Hematopoietic multipotent progenitor cell treated with erythropoietin and hydrocortisone succinate and interleukin-3 and kit ligand, for 8 days (in vitro differentiated cells): ENCODE measurements at places on chromosomes 5 and 9.

DNA sequence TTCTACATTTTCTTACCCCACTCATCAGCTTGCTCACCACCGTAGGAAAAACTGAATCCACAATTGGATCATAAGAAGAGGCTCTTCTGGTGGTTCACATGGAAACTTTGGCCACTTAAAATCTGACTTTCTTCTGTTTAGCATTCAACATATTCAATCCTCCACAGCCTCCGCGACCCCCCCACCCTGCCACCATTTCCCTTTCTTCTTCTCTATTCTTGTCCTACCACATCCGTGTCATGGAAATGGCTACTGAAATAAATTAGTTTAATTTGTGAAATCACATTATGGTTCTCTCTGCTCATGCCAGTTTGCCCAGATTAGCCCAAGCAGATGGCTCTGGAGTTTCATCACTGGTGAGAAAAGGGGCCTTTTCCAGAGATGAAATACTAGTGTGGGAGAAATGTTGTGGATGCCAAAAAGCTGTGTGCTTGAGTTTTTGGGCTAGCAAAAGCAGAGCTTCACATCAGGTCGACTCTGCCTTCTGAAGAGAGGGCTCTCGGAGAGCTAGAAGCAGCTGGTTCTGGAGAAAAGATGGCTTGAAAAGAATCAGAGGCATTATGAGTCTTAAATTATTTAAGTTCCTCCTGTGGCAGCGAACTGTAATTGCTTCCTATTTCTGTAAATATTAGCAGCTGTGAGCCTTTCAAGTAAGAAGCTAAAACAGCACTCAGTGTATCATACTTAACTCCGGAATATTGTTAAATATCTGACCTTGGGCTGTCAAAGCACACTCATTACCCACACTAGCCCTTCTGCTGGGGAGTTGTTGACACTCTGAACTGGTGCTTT lies 107.1 kb downstream of the MAT2B start:
- no peak for DNase-seq

- no peak for DNase-seq
Observed at GRCh38 chr9:87973730-87974292, 522 bp downstream of the CDK20 start.

DNA sequence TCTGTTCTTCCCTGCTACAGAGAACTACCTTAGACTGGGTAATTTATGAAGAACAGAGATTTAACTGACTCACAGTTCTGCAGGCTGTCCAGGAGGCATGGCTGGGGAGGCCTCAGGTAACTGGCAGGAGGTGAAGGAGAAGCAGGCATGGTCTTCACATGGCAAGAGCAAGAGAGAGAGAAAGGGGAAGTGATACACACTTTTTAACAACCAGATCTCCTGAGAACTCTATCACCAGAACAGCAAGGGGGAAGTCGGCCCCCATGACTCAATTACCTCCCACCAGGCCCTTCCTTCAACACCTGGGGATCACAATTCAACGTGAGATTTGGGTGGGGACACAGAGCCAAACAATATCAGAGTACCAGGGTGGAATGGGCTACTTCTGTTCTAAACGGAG lies 766.8 kb downstream of the TLE1 start:
- DNase-seq = no peak

DNA sequence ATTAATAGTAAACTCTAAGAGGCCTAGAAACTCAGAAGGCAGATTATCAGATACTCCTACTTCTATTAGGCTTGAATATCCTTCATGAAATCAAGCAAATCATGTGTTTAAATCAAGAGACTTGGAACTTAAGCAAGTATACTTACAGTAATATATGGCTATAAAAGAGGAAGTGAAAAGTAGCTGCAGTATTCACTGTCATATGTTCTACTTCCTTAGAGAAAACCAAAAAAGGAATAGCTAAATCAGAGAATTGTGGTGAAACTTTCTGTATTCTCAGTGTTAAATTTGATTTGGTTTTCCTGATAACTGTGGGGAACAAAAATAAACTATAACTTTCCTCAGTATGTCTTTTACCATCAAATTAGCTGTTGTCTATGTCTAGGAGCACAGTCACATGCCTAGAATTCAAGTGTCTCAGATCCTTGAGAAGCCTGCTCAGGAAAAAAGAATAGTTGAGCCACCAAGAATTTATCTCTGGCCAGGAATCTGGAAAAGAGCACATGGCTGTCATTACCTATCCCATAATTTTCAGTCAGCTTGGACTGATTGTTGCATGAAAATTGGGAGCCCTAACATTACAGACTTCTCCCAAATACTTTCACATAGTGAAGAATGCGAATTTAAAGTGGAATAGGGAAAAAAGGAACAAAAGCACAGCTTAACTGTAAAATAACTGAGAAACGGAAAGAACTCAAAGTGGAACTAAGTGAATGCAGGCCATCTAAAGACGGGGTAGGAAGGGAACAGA lies 1.7 kb downstream of the FKBP15 start:
- no peak for DNase-seq

DNA sequence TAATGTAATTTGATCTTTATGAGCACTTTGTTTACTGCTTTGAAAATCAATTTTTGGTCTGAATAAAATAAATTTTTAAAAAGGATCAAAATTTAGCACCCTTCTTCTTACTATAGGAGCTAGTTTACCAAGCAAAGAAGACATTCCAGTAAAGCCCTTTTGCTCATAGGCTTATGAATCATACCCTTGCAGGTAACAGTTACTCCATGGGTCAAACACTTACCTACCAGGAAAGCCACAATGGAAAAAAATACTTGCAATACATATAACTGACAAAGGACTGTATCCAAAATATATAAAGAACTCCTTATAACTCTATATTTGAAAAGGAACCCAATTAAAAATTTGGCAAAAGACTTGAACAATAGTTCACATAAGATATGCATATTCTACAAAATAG lies 66.6 kb downstream of the SHOC1 start:
- no peak for DNase-seq

DNA sequence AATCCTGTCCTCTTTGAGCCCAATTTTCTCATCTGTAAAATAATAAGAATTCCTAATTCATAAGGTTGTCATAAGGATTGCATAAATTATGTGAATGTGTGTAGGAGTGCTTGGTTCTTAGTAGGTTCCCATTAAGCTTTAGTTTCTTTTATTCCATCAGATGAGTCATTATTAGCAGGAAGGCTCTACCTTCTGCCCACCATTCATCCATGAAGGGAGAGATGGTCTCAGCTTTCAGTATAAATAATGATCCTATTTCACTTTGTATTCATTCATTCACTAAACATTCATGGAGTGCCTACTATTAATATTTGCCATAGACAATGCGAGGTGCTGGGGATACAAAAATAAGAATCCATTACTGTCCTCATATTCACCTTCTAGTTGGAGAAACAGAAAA lies 3.0 kb downstream of the CMYA5 start:
- DNase-seq = no peak

DNA sequence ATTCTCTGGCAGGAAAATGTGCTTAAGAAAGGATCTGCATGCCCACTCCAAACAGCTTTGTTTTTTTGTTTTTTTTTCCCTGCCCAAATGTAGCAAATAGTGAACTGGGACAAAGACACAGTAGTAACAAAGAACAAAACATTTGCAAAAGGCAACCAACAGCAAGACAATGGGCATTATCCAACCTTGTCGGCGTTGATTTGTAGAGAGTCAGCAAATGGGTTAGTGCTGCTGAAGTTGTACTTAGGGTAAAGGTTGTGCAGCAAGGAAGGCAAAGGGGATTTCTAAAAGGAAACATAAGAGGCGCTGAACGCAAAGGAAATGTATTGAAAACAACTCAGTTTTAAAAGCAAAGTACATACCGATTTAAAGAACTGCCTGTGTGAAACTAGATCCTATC lies 136.2 kb downstream of the MPDZ start:
- no peak for DNase-seq

- DNase-seq = no peak
Observed at GRCh38 chr9:133125941-133126696, 5.1 kb upstream of the RALGDS start.

DNA sequence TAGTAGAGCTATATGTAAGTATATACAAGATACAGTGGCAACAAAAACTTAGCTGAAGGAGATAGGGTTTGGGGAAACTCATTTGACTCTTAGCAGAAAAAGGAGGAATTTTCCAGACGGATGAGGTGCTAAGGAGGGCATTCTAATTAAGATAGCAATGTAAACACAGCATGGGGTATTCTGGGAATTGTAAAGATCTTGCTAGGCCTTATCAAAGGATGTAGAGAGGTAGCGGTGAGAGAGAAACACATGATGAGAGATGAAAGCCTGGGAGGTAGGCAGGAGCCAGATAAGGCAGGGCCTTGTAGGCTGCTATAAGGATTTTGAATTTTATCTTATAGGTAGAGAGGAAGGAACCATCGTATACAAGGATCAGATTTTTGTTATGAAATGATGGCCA lies 106.6 kb upstream of the KCNN2 start:
- DNase-seq = no peak

- DNase-seq = peak; percentile 61
Observed at GRCh38 chr9:78030553-78031443, 813 bp downstream of the GNAQ start.

- no peak for DNase-seq
Observed at GRCh38 chr9:115650768-115651167, 502.8 kb upstream of the PAPPA start.

- no peak for DNase-seq
Observed at GRCh38 chr5:110512266-110512665, 214.2 kb downstream of the TMEM232 start.

- no peak for DNase-seq
Observed at GRCh38 chr5:176721509-176721908, 74.2 kb downstream of the TSPAN17 start.

- no peak for DNase-seq
Observed at GRCh38 chr9:108254236-108254635, 601.5 kb downstream of the ACTL7B start.

DNA sequence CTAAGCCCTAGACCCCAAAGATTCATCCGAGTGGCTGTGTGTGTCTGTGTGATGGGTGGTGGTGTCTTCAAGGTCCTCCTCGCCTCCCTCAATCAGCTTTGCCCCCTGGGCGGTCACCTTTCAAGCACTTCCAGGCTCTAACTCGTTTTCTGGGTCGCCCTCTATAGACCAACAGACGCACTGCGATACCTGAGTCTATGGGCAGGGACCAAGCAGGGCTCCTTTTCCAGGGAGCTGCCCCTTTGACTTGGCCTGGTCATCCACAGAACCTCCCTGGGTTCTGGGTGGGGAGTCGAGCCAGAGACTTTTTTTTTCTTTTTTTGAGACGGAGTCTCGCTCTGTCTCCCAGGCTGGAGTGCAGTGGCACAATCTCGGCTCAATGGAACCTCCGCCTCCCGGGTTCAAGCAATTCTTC lies 1.1 kb downstream of the SLC27A4 start:
- peak; percentile 84 for DNase-seq

- DNase-seq = no peak
Observed at GRCh38 chr9:37692622-37693221, 42.0 kb downstream of the FRMPD1 start.

DNA sequence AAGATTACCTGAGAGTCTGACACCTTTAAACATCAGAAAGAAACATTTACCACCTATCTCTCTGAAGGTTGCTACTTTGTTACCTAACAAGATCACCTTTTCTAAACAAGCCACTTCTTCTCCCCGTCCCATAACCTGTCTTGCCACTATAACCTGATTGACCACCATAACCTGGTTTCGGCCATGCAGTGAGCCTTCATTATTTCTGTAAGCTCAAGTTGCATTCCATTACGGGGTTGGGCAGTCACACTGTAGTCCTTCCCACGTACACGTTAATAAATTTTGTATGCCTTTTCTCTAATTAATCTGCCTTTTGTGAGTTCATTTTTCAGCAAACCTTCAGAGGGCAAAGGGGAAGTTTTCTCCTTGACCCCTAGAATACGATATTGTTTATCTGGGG lies 28.0 kb upstream of the CCNG1 start:
- no peak for DNase-seq

DNA sequence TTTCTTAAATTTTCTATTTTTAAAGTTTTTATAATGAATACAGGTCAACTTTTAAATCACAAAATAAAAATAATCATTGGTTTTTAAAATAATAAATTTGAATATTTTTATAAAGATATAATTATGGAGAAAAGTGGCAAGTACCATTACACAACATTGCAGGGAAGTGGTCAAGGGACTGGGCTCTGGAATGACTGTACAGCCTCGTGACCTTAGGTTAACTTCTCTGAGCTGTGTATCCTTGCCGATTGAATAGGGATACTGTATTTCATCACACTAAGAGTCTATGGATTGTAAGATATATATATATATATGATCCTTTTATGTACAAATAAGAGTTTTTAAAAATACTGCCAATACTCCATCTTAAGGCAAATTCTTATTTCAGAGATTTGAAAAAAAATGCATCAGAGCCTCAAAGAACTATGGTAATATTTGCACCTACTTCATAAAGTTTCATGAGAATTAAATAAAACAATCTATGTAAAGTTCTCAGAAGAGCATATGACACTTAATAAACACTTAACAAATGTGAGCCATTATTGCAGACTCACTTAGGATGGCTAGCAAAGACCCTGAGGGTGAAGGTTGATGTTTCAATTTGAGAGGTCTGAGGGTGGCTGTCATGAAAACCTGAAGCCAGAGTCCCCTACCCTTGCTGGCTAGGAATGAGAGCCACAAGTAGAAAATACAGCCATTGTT lies 136.5 kb downstream of the CCDC192 start:
- no peak for DNase-seq

DNA sequence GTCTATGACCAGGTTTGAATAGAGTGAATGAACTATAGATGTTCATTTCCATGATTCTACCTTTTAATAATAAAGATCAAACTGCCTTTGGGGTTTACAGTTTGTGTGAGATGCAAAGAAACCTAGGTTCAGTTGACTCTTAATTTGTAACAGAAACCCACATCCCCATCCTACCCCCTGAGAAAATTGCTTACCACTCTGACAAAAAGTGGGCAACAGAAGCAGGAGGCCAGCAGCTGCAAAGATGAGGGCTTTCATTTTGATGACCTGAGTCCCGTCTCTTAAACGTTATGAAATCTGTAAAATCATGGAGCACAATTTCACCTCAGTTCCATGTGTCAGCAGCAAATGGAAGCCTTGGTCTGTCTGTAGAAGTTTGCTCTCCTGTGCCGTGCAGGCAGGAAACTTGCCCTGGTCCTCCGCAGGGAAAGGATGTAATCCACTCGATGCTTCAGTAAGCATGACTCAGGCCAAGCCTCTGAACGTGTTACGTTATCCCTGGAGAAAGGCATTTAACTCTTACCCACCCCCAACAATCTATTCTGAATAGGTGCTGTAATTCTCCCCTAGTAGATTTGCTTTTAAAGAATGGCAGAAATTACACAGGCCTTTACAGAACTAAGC lies at the start of gene F2RL2:
F2RL2 (minus strand) TSS at position 431 of the 624 bp plus-strand sequence; CDS start at position 258, 173 bp downstream.
- DNase-seq = no peak

DNA sequence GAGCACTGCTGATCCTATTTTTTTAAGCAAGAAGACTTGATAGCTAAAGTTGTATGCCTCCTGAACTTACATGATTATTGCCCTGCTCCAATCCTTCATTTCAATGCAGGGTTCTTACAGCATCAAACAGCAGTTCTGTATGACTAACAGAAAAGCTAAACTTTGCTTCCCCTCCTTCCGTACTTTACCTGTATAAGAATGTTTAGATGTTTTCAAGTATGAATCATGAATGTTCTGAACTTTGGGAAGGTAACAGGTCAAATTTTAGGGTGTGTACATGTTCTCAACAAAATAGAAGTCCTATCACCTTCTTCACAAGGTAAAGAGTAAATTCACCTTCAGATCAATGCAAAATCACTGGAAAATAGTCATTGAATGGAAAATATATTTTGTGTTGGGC lies 972.6 kb upstream of the SEMA6A start:
- no peak for DNase-seq
